Activated T-helper 1 cell treated with Interleukin-2 at 50 U/mL for 16 hours (primary cell): ENCODE measurements at places on chromosomes 3 and 15.

DNA sequence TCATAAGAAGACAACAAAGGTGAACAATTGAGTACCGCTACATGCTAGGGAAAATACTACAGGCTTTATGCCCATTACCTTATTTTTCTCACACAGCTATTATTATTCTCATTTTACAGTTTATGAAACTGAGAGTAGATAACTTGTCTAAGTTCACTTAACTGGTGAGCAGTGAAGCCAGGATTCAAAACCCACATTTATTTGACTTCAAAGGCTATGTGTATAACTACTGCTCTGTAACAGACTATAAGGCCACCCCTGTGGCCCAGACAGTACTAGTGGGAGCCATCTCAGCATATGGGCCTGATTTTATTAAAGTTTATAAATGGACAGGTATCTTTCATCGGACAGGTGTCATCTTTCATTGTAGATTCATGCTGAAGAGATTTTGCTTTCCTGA is 14.4 kb upstream of the BBX start:
- DNase-seq, result no peak

DNA sequence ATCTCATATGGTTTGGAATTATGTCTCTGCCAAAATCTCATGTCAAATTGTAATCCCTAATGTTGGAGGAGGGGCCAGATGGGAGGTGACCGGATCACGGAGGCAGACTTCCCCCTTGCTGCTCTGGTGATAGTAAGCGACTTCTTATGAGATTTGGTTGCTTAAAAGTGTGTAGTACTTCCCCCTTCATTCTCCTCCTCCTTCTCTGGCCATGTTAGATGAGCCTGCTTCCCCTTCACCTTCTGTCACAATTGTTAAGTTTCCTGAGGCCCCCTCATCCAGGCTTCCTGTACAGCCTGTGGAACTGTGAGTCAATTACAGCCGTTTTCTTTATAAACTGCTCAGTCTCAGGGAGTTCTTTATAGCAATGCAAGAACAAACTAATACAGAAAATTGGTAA is 51.1 kb downstream of the NEDD4 start:
- no peak for DNase-seq

- DNase-seq, result no peak
Measured at GRCh38 chr3:136835813-136836510, 17.0 kb downstream of the SLC35G2 start.

GRCh38 chr3:49471856-49472495 is 1.9 kb downstream of the DAG1 start:
- no peak for DNase-seq

DNA sequence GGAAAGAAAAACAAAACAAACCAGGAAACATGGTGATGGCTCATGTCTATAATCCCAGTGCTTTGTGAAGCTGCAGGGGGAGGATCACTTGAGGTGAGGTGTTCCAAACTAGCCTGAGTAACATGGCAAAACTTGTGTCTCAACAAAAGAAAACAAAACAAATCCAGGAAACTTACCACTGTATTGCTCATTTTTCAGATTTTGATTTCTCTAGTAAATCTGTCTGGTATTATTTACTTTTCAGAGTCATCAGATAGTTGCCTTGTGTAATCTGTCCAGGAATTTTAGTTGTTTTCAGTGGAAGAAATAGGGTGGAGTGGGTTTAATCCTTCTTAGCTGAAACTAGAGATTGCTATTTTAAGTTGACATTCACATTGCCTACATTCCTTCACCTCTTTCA is 91.8 kb upstream of the ALCAM start:
- DNase-seq, result no peak

DNA sequence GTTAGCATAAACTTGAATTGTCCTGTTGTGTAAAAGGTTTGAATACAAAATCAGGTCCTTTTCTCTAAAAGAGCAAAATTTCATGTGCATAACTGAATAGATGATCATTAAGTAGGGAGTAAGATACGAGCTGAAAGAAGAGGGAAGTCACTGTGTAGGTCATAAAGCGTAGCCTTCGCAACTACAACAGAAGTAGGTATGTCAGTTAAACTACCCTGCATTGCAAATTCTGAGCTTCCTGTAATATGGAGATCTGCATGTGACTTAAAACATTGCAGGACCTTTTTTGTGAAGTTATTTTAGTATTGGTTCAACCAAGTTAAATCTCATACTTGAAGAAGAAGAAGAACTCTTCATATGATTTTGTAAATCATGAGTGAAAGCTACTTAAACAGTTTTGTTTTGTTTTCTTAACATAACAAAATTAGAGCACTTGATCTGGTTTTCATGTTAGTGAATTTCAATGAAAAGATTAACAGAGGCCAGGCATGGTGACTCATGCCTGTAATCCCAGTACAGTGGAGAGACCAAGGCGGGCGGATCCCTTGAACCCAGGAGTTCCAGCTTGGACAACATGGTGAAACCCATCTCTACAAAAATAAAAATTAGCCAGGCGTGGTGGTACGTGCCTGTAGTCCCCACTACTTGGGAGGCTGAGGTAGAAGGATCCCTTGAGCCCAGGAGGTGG is 26.4 kb downstream of the ARMC8 start:
- DNase-seq, result no peak

GRCh38 chr3:36525115-36525801 is 145.0 kb downstream of the STAC start:
- no peak for DNase-seq

- DNase-seq, result no peak
Measured at GRCh38 chr3:5264896-5265770, 77.6 kb downstream of the EDEM1 start.

- DNase-seq, result no peak
Measured at GRCh38 chr15:75682181-75683135, 30.2 kb downstream of the CSPG4 start.

DNA sequence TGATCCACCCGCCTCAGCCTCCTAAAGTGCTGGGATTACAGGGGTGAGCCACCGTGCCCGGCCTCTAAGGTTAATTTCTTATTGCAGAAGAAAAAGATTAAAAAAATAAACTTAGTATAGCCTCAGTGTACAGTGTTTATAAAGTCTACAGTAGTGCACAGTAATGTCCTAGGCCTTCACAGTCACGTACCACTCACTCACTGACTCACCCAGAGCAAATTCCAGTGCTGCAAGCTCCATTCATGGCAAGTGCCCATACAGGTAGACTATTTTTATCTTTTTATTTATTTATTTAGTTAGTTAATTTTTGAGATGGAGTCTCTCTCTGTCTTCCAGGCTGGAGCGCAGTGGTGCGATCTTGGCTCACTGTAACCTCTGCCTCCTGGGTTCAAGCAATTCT is 3.2 kb upstream of the FLNB start:
- DNase-seq, result no peak

GRCh38 chr3:48405343-48405881 is 24.5 kb downstream of the PLXNB1 start:
- no peak for DNase-seq

GRCh38 chr3:49563040-49563578 is 8.8 kb downstream of the BSN start:
- no peak for DNase-seq

DNA sequence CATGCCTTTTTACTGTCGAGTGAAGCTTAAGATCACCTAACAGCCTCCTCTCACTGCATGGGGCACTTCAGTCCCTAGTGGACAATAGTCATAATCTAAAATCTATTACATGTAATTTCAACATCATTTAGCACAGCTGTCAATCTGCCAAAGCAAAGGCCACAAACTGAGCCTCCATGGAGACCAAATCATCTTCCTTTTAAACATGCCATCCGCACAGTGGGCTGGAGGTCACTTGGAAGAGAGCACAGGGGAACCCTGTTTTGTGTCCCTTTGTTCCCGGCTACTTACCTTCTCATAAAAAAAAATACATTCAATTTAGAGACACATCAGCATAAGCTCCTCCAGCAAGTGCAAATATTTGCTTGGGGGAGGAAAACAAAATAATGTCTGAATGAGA is 167.3 kb downstream of the SQOR start:
- no peak for DNase-seq

- DNase-seq, result no peak
Measured at GRCh38 chr3:155500194-155500818, 206.8 kb upstream of the STRIT1 start.

GRCh38 chr3:182862159-182862860 is 69.0 kb downstream of the ATP11B start:
- no peak for DNase-seq

DNA sequence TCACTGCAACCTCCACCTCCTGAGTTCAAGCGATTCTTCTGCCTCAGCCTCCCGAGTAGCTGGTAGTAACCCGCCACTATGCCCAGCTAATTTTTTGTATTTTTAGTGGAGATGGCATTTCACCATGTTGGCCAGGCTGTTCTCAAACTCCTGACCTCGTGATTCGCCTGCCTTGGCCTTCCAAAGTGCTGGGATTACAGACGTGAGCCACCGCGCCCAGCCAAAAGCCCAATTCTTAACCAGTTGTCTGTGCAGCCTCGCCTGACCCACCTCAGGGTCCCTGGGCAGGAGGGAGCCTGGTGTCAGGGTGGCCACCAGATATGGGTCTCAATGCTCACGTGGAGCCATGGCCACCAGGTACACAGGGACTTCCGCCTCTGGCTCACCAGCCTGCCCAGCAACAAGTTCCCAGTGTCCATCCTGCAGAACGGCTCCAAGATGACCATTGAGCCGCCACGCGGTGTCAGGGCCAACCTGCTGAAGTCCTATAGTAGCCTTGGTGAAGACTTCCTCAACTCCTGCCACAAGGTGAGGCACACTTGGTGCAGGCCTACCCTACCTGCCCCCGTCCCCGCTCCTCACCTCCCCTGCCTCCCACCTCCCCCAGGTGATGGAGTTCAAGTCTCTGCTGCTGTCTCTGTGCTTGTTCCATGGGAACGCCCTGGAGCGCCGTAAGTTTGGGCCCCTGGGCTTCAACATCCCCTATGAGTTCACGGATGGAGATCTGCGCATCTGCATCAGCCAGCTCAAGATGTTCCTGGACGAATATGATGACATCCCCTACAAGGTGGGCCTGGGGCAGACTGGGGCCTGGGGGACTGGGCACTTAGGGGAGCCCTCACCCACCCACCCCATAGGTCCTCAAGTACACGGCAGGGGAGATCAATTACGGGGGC is 48.6 kb downstream of the SEMA3G start:
- no peak for DNase-seq

DNA sequence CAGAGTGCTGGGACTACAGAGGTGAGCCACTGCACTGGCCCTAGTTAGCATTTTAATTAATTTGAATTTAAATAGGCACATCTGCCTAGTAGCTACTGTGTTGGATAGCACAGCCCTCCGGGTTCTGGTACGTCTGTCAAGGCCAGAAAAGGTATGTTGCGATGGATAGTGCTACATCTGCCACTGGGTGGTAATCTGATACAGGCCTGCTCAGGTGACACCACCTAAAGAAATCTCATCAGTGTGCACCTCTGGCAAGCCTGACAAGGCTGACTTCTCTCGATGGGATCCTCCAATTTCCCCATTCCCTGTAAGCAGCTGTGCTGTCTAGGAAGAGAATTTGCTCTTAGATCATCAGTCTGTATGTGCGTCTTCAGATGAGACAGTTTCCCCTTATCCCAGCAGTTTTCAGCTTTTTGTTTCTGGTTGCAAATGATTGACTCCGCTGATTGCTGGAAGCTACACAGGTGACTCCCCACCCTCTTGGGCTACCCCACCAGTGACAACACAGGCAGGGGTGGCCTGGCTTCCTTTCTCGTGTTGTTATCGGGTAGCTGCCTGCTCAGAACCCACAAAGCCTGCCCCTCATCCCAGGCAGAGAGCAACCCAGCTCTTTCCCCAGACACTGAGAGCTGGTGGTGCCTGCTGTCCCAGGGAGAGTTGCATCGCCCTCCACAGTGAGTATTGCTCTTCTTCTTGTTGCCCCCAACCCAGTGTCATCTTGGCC is at the start of gene CCR9:
TSS of gene CCR9 (plus strand) at position 565 of the 727 bp plus-strand sequence. CDS start 8,391 bp downstream, outside the sequence.
- DNase-seq, result no peak

DNA sequence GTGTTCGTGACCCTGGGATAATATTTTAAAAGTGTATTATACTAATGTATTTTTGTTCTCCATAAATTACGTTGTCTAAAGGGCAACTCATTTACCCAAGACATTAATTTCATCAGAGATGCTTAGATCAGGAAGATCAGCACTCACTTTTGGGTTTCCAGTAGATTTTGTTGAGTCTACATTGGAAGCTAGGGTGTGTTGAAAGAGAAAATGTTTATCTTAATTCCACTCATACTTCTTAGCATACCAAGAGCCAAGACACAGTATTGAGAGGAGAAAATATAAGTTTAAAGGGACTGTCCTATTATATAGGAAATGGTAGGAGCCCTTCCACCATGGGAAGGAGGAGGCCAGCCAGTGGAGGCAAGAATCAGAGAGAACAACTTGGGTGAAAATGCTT is 412.9 kb upstream of the RGMA start:
- no peak for DNase-seq

- DNase-seq, result no peak
Measured at GRCh38 chr3:98680723-98681122, 82.4 kb upstream of the ST3GAL6 start.

- DNase-seq, result no peak
Measured at GRCh38 chr3:49172551-49173041, 1.2 kb downstream of the KLHDC8B start.

DNA sequence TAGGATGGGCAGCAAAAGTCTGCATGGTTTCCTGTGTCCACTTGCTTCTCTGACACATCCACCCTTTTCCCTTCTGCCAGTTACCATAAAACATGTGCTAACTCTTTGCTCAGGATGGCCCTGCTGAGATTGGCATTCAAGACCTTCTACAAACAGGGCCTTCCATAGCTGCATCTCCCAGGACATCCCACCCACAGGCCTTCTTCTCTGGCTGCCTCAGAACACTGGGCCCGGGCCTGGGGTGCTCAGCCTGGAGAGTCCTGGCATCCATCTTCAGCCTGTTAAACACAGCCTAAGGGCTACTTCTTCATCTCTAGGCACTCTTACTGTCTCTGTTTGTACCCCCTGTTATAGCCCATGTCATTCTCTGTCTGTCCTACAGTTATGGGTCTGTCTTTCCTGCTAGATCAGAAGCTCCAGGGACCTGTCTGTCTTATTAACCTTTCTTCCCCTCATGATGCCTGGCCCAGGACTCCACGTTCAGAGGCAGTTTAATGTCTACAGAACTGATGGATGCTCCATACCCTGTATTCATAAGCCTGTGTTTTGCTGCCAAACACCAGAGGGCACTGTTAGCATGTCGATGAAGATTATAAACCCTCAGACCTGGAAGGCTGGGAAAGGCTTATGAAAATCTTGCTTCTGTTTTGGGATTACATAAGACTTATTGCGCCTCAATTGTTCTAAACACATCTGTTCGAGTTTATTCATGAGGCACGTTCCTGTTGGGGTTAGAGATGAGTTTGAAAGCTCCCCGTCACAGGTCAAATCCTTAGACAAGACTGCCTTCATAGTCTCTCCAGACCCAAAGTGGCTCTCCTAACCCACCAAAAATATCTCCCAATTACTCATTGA is 16.5 kb downstream of the SEMA3G start:
- DNase-seq, result no peak

- DNase-seq, result no peak
Measured at GRCh38 chr3:60269377-60269776, 981.9 kb downstream of the FHIT start.
